ENCODE measurements at places on chromosomes 1 and 21. TPM values are rescaled to one million over a fixed set of nuclear protein-coding genes. Genes with fewer than 3 reads are reported as not detected.

Gene ITPKB
- 7.5 TPM for total RNA-seq

Gene SIK1
- 4.4 TPM for total RNA-seq

Gene FAM3B
- total RNA-seq = not detected

Gene KRTAP7-1
- total RNA-seq = not detected

All from fibroblast of the aortic adventitia (primary cell).